ENCODE measurements at places on chromosomes 5 and 9.

- no peak for DNase-seq
These were observed 74.5 kb upstream of the TBCA start for GRCh38 chr5:77850536-77851175.

GRCh38 chr5:78607864-78608263, 40.7 kb downstream of the LHFPL2 start:
- DNase-seq, result no peak

DNA sequence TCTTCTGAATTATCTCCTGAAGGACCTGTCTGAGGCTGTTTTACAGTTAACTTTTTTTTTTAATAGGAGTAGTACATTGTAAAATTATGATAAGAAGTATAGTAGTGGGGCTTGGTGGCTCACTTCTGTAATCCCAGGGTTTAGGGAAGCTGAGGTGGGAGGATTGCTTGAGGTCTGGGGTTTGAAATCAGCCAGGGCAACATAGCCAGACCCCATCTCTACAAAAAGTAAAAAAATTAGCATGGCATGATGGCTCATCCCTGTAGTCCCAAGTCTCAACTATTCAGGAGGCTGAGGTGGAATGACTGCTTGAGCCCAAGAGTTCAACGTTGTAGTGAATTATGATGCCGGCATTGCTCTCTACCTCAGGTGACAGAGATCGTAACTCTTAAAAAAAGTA, 7.0 kb downstream of the IPO11 start:
- no peak for DNase-seq

- DNase-seq, result no peak
These were observed 125.2 kb upstream of the CDH18 start for GRCh38 chr5:20113031-20113715.

GRCh38 chr5:172733131-172733973, 37.6 kb downstream of the DUSP1 start:
- no peak for DNase-seq

- DNase-seq, result no peak
These were observed 9.3 kb upstream of the ROPN1L start for GRCh38 chr5:10432059-10433008.

DNA sequence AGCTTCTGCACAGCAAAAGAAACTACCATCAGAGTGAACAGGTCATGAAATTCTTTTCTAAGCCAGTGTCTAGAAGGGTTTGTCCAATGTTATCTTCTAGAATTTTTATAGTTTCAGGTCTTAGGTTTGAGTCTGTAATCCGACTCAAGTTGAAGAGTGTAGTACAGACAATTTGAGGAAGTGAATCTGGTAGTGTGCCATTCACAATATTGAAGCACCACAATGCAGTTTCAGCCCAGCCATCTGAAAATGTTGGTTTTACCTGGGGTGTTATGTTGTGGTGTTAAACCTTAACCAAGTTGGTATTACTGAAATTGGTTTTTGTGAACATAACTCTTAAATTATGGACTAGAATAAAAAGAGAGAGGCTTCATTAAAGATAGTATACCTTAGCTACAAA, 77.2 kb downstream of the ADAMTS16 start:
- no peak for DNase-seq

DNA sequence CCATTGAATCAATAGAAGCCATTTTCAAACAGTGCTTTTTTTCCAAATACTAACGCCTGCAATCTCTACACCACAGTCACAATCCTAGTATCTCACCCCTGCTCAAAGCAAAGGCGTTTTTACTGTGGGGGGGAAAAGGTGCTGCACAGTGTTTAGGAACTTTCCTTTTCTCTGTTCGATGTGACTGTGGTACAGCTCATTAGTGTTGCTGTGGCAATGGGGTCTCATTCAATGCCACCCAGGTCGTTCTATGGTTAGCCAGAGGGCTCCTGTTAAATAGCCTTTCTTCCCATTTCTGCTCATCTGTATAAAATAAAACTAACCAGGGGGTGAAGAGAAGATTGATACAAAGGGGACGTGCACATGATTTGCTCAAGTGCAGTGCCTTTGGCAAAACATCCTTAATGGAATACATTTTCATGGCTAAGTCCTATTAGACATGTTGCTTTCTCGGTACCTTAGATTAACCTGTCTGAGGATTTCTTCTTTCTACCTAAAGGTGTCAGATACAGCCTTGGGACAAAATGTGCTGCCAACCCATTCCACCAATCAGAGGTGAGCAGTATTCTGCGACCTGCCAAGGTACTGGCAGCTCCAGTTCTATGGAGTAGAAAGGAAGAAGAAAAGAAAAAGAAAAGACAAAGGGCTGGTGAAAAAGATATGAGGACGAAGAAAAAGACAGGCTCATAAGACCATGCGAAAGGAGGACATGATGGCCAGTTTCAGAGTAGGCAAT, 651.4 kb upstream of the DMAC1 start:
- DNase-seq, result no peak

- no peak for DNase-seq
These were observed 138.2 kb downstream of the SNX18 start for GRCh38 chr5:54655761-54656160.

DNA sequence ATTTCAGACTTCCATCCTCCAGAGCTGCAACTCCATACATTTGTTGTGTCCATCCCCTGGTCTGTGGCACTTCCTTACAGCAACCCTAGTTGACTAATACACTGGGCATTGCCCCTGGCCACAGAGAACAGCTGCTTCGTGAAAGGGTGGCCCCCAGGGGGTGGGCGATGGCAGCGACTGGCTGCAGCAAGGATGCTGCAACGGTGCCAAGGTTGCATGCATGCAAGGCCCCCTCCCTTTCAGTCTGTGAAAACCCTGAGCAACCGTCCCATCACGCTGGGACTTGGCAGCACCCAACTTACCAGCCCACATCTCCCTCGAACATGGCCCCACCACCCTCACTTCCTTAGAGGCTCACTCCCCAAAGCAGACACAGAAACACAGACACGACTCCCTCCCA, 162.5 kb downstream of the MED10 start:
- DNase-seq, result no peak

GRCh38 chr5:118552146-118552545, 436.2 kb downstream of the DTWD2 start:
- no peak for DNase-seq

GRCh38 chr5:170662966-170663365, 120.6 kb upstream of the GABRP start:
- no peak for DNase-seq

GRCh38 chr5:107808671-107809137, 138.0 kb upstream of the EFNA5 start:
- DNase-seq, result no peak

- no peak for DNase-seq
These were observed 53.4 kb downstream of the DUSP1 start for GRCh38 chr5:172717481-172718195.

DNA sequence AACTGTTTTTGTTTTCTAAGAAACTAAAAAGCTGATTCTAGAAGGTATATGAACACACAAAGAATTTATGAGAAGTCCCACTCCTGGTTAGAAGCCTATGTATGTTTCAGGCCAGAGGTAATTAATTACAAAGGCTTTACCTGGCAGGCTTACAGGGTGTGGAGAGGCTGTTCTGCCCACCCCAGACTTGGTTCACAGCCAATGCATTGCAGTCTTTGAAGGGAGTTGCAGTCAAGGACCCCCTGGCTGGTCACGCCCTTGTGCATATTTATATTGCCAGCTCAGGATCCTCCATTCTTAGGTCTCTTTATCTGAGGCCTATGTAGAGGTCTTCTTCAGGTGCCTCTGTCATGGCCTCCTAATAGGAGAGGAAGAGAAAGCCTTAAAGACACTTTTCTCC, 13.6 kb upstream of the PRSS3 start:
- DNase-seq, result no peak

- no peak for DNase-seq
These were observed 394 bp downstream of the TLR4 start for GRCh38 chr9:117704597-117704996.

GRCh38 chr9:93081931-93082330, 14.1 kb upstream of the CARD19 start:
- DNase-seq, result no peak

GRCh38 chr5:142684508-142685041, 1.3 kb downstream of the FGF1 start:
- DNase-seq, result no peak

DNA sequence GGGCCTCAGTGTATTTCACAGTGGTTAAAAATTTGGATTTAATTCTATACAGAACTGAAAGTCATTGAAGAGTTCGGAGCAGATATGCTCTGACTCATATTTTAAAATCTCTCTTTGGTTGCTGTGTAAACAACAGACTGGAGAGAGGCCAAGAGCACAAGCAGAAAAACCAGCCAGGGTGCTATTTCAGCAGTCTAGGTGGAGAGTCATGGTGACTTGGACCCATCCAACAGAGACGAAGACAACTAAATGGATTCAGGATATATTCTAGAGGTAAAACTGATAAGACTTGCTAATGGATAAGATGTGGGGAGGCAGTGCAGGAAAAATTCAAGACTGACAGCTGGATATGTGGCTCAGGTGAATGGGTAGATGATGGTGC, 168.9 kb downstream of the MAPKAP1 start:
- no peak for DNase-seq

DNA sequence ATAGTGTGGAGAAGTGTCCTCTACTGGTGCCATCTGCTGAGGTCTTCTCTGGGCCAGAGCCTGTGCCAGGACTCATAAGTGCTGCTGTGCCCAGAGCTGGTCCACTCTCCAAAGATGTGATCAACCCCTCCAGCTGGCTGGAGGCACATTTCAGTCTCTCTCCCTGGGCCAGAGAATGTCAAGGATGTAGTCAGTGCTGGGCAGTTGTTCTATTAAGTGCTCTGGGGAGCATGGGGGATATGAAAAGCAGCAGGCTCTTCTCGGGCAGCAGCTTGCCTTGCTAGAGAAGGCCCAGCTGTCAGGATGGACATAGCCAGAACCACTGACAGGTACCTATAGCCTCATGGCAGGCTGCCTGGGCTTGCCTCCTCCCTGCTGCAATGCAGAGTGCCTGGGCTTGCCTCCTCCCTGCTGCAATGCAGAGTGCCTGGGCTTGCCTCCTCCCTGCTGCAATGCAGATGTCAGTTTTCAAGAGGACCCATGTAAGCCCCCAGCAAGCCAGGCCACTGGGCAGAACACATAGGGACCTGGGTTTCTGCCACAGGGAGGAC, 157.2 kb upstream of the PANK3 start:
- no peak for DNase-seq

DNA sequence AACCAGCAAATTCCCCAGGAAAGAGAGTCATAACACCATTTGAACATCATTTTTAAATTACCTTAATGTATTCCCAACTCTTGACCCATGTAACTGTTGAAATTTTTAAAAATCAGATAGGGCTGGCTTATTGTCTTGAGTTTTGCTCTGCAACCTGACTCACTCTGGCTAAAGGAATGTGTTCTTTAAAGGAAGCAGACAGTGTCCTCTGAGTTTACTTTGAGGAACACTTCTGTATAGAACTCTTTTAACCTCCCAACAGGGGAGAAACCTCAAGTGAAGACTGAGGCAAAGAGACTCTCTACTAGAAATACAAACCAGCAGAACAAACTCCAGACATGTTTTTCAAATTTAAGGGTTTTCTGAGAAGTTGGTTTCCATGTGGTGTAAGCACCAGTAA, 248.9 kb downstream of the CWC27 start:
- DNase-seq, result no peak

GRCh38 chr5:35761541-35761940, 95.2 kb upstream of the IL7R start:
- DNase-seq, result no peak

GRCh38 chr5:63573380-63573779, 388.9 kb downstream of the HTR1A start:
- DNase-seq, result no peak

DNA sequence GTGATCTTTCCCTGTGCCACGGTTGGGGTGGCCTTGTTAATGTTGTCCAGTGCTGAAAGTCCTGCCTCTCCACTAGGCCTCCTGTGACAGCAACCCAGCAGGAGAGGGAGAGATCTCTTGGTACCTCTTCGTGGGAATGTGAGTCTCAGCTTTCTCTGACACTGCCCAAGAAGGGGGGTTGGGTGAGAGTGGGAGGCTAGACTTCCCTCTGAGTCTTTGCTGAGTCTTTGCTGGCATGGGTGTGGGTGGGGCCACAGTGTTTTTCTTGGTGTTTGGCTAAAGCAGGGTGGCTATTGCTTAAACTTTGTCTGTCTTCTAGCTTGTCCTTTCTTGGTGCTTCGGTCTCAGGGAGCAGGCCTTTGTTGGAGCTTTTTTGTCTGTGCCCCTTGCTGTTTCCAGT, 145.6 kb downstream of the GNA14 start:
- DNase-seq, result no peak

DNA sequence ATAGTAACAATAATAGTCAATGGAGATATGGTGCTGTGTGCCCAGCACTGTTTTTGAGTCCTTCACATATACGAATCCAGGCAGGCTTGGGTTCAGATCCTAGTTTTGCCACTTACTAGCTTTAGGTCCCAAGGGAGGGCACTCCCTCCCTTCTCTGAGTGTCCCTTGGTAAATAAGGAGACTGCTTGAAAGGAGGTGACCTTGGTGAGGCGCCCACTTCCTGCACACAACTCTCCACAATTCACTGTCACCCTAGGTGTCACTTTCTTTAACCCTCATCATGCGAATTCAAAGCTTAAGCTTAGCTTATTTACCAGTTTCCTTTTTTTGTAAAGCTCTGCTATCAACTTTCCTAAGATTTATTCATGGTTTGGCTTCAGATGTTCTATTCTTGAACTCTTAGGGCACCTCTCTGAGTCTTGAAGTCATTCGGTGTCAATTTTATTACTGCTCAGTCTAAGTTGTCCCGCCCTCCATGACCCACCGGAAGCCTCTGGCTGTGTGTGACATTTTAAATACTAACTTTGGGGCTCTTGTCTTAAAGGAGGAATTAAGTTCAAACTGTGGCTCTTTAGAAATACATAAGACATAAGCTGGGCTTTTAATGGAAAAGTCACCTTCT, 170.7 kb upstream of the ZNF618 start:
- no peak for DNase-seq

- no peak for DNase-seq
These were observed 14.3 kb downstream of the DEPDC1B start for GRCh38 chr5:60685700-60686099.

DNA sequence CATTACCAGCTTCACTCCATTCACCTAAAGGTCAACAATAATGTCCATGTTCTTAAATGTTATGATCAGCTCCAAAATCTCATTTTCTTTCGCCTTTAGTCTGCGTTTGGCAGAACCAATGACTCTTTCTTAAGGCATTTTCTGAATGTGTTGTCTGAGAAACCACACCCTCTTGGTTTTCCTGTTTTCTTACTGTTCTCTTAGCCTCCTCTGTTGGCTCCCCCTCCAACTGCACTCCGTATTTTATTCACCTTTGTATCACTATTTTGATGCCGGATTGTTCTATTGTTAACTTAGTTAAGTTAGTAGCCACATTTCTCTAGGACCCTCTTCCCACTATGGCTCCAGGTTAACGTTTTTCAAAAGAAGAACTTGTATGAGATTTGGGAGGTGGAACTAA, 185.6 kb downstream of the DMAC1 start:
- no peak for DNase-seq

GRCh38 chr5:57221049-57221568, 47.2 kb downstream of the GPBP1 start:
- DNase-seq, result peak; percentile 24
